Stimulated activated CD8-positive, alpha-beta memory T cell treated with anti-CD3 and anti-CD28 coated beads, Interleukin-4, amount 100 ng/mL, for 1 hour (primary cell): ENCODE measurements at places on chromosomes 16 and 17.

DNA sequence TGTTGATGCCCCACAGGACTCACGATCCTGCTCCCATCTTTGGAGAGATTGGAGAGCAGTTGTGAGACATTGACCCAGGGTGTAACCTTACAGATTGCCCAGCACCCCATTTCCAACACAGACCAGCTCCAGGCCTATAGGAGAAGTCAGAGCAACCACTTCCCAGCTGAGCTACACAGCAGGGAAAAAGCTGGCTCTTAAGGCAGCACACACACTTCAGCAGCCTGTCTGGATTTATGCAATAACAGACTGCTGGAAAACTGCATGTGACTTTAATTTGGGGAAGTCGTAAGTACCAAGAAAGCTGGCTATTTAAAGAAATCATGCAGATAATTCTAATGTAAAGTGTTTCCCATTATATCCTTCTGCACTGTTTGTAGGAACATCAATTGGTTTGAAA is 30.8 kb downstream of the NOG start:
- DNase-seq, result no peak

DNA sequence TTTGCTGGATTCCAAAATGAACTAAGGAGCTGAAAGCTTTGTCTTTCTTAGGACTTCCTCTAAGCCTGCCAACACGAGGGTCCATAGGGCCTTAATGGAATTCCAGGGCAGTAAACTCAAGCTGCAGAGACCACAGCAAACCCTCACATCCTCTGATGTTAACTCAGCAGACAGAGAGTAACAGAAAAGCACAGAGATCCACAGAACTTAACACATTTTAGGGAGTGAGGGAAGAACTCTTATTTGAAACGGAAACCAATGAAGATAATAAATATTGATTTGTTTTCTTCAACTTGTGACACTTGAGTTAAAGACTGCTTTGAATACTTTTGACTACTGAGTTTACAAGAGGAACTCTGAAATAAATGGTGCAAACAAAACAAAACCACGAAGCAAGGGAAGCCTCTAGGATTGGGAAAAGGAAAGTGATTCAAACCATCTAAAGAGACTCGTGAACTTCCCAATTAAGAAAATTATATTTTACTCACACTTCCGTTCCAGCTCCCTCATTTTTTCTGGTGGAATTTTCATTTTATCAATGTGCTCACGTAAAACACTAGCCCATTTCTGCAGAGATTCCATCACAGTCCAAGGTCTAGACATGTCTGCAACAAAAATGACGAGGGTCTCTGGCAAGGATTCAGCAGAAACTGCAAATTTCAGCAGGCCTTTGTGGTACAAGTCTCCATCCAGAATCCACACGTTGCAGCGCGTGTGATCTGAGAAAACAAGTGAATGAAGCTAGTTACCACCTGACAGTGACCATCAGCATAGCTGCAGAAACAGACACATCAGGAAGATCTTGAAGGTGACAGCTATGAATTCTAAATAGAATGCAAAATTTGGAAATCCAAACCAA is 9.2 kb downstream of the DYNC1LI2 start:
- no peak for DNase-seq

DNA sequence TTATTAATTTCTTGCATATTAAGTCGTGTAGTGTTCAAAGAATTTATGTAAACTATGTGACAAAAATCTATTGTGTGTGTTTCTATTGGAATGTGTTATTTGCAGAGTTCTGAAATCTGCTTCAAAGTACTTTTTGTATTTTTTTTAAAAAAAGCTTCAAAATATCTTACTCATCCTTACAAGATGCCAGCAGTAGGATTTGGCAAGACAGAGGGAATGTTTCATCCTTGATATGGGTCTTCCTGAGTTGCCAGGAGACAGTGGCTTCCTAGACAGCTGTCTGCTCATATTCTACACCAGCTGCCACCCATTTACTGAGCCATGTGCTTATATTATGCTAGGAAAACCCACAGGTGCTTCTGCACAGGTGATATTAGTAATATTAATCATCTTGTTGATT is 36.4 kb downstream of the EFCAB5 start:
- no peak for DNase-seq

DNA sequence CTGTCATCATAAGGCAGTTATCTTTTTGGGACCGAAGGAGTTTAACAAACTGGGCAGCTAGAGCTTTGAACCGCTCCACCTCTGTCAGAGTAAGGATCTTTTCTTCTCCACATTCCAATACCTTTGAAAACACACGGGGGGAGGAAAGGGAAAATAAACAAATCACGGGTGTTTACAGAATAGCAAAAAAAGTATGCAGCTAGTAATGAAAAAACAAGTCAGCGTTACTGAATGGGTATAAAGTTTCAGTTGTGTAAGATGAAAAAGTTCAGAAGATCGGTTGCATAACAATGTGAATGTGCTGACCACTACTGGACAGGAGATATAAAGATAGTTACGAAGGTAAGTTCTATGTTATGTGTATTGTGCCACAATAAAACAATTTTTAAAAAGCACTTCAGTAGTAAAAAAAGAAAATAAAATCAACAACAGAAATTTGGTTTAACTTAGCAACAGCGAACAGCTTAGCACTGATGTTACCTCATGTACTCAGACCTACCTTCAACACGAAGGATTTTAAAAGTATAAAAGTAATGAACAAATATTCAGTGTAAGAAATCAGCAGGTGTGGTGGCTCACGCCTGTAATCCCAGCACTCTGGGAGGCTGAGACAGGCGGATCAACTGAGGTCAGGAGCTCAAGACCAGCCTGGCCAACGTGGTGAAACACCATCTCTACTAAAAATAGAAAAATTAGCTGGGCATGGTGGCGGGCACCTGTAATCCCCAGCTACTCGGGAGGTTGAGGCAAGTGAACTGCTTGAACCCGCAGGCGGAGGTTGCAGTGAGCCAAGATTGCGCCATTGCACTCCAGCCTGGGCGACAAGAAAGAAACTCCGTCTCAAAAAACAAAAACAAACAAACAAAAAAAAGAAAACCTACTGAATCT is 34.3 kb downstream of the MARF1 start:
- DNase-seq, result no peak

GRCh38 chr16:58226790-58227189 is 28.9 kb upstream of the CSNK2A2 start:
- no peak for DNase-seq

GRCh38 chr17:44501866-44502375 is 1.3 kb downstream of the GPATCH8 start:
- no peak for DNase-seq

DNA sequence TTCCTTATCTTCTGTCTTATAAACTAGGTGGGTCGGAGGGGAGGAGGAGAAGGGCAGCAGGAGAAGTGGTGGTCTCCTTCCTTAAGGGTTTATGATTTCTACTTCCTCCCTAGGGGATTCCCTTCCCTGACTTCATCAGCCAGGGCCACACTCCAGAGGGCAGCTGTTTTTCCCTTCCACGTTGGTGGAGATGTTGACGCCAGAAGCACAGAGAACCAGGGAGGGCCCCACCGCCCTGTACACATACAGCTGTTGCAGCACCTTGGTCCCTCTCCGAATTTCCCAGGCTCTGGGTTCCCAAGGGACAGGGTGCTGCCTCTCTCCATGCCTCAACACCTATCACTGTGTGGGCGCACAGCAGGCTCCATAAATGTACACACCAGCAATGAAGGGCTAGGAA is 5.6 kb upstream of the SLC6A4 start:
- DNase-seq, result no peak

DNA sequence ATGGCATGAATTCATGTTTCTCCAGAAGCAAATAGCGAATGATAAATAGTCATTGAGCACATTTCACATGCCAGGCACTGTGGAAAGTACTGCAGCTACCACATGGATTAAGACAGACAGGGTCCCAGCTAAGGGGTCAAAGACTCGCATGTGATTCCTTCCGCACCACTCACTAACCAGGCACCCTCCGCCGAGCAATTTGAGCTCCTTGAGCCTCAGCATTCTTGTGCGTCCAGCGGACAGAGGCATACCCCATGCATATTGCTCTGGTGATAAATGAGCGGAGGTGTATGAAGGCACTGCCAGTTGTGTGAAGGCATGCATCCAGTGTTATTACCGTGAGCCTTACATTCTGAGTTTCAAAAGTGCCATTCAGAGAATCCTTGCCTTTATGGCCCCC is 358.7 kb downstream of the HS3ST4 start:
- no peak for DNase-seq

- DNase-seq, result no peak
These were observed 76.0 kb downstream of the CHD9NB start for GRCh38 chr16:52976539-52977167.

GRCh38 chr17:36939802-36940312 is 2.6 kb downstream of the LHX1 start:
- DNase-seq, result no peak

GRCh38 chr16:3118204-3118790 is 5.9 kb downstream of the ZNF205 start:
- DNase-seq, result no peak

DNA sequence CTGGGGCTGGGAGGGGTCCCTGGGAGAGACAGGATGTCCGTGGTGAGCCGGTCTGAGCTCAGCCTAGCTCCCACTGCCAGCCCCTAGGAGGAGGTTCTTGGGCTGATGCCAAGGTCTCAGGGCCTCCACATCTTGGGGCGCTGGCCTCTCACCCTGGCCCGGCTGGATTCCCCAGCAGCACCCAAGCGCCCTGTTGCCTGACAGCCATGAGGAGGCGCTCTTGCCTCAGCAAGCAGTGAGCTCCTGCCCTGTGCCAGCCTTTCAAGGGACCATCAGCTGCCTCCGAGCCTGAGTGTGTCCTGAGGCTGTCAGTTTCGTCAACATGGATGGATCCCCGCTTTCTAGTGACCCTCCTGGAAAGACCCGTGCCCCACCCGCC is 234.9 kb upstream of the CIBAR2 start:
- DNase-seq, result no peak

DNA sequence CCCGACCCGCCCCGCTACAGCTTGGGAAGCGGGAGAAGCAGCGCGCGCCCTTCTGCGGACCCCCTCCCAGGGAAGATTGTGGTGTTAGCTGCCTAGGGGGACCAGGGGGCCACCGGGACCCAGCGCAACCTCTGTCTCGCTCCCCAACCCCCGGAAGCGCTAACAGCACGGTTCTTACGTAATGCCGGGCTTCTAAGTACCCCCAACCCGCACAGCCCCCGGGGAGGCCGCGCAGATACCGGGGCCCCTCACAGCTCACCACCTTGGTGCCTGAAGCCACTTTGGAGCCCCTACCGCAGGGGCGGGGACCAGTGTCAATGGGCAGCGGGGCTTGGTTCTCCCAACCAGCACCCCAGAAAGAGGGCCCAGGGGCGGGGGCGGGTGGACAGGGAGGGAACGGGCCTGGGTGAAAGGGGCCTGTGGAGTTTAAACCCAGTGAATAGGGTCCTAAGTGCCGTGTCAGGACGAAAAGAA is 348 bp downstream of the MPP2 start:
- DNase-seq, result no peak

GRCh38 chr16:20026361-20027072 is 47.2 kb downstream of the GPR139 start:
- DNase-seq, result no peak

GRCh38 chr17:35736236-35736635 is 4.8 kb downstream of the RASL10B start:
- DNase-seq, result no peak

DNA sequence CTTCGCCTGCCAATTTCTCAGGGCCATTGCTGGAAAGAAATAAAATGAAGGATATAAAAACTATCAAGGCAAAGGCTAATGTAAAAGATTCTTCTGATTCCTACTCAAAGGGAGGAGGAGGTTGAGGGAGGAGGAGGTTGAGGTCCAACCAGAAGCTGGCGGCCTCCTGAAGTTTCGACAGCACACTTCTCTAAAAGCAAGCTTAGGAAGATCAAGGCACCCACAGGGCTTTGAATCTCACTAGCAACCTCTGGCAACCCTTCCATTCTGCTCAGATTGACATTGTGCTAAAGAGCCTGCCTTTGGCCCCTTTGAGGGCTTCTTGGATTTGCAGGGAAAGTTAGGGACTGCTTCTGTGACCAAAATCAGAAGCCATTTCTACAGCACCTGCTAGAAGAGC is 81.5 kb upstream of the TNRC6C start:
- DNase-seq, result no peak

DNA sequence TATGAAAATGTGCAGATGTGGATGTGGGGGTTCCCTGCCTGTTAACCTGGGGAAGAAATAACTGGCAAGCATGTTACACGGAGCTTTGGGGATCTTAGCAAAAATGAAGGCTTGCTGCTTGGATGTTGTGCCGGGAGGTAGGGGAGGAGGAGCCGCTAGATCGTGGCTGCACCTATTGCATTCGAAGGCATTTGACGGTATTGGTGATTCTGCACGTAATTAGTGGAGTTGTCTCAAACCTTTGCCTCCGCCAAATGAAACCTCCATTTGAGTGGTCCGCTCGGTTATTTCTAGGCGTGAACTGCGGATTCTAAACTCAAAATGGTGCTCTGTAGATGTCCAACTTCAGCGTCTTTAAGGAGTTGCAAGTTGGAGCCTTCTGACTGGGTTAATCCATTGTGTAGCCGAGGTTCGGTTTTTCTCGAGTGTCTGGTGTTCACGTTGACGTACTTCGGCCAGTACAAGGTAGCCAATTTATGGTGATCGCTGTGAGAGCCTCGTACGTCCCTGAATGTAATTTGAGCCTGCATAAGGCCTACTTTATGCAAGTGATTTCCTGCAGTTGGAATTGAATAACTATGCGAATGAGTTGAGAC is 1.5 kb downstream of the TNRC6C start:
- DNase-seq, result no peak

DNA sequence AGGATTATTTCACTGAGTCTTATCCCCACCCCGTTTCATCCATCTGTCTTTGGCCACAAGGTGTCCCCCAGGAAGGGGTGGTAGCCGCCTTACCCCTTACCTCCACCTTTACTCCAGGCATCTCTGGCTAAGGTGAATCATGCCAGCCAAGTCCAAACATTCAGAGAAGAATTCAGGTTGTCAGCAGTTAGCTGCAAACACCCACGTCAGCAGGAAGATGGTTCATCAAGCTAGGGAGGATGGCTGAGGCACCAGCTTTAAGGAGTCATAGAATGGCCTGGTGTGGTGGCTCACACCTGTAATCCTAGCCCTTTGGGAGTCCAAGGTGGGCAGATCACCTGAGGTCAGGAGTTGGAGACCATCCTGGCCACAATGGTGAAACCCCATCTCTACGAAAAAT is 61.0 kb downstream of the RBFOX1 start:
- DNase-seq, result no peak

DNA sequence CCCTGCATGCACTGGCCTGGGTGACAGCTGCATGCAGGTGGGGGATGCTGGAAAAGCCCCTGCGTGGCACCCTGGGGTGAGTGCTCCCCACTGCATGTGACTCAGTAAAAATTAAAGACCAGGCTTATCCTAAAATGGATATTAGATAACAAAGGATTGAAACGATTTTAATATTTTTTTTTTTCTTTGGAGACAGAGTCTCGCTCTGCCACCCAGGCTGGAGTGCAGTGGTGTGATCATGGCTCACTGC is 334.9 kb downstream of the C16orf95 start:
- no peak for DNase-seq

GRCh38 chr17:36937959-36938565 is 787 bp downstream of the LHX1 start:
- DNase-seq, result no peak

GRCh38 chr17:39579318-39580081 is 28.2 kb downstream of the NEUROD2 start:
- no peak for DNase-seq
